Activated CD4-positive, alpha-beta T cell treated with anti-CD3 and anti-CD28 coated beads for 4 hours (primary cell): ENCODE measurements at places on chromosomes 5 and 9.

- no peak for DNase-seq
Observed at GRCh38 chr9:129422843-129423192, 198.1 kb downstream of the C9orf50 start.

DNA sequence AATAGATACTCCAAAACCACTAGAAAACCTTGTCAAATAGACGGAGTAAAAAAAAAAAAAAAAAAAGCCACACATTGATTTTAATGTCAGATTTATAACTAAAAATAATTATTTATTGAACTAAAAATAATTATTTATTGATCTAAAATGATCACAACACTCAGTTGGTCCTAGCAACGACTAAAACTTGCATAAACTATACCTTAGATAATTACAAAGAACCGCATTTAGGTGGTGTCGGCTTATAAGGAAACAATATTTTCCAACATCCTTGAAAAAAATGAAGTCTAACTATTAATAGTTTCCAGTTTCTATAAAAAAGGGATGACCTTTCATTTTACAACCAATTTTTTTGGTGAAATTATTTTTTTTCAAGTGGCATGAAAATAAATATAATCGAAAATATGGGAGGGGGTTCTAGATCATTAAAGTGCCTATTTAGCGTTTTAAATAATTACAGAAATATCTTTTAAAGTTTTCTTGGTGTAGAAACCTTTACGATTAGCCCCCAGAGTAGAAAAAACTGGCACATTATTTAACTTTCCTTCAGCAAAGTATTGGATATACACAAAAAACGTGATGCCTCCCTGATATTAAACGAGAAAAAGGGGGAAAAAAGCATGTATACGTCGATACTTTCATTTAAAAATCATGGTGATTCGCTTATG lies 3.7 kb downstream of the ARRDC3 start:
- DNase-seq = no peak

DNA sequence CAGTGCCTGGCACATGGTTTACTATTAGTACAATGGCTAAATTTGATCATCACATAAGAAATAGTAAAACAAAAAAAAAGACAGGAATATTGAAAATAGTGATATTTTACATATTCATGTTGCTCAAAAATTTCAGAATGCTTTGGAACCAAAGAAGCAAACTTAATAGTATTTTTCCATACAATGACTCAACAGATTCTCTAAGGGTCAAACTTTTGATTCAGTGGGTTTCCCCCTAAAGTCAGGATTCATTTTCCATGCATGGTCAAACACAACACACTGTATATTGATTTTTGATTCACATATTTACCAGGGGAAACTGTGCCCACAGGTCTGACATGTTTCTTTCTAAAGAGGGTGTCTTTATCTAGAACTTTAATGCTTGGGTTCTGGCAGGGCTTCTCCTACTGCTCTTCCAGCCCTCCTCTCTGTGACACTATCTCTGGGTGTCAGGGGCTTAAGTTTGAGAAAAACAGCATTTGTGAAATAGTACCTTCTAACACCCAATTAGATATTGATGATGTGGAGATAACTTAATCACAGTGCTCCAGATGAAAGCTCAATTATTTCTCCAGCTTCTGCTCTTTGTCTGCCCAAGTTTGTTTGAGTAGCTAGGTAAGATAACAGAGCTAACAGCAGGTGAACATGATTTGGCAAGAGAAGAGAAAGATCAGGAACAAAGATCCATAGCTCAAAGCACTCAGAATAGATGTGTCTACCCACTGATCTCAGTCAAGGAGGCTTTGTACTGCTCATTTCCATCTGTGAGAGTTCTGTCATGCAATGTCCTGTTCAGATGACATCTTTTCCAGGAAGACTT lies 35.5 kb upstream of the ELL2 start:
- no peak for DNase-seq

DNA sequence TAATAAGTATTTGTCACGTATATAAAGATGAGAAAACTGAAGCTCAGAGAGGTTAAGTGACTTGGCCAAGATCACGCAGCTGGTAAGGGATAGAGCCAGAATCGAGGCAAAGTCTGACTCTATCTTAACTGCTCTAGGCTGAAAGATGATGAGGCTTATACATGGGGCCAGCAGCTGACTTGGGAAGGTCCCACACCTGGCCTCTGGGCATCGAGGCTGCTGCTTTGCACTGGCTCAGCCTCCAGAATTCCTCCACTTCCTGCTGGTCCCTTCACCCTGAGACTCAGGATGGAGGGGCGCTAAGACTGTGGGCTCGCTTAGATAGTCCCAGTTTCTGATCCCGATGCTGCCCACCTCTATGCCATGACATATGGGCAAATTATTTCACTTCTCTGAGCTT lies 35.2 kb downstream of the CAMK2A start:
- no peak for DNase-seq

DNA sequence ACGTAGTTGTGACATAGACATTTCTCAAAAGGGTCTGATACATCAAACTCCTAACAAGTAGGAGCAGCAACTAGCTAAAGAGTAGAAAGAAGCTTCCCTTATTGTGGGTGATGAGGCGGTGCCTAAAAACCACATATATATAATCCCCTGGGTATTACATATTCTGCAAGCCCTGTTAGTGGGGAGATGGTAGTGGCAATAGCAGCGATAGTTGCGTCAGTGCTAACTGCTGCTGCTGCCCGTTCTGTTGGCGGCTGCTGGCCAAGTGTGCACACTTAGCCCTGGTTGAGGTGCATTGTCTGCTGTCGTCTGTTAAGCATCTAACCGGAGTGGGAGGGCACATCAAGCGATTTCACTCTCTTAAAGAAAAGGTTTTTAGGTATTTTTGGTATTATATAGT lies 35.8 kb downstream of the VLDLR start:
- DNase-seq = no peak

GRCh38 chr5:173228639-173229381 lies 6.2 kb downstream of the NKX2-5 start:
- DNase-seq = no peak

DNA sequence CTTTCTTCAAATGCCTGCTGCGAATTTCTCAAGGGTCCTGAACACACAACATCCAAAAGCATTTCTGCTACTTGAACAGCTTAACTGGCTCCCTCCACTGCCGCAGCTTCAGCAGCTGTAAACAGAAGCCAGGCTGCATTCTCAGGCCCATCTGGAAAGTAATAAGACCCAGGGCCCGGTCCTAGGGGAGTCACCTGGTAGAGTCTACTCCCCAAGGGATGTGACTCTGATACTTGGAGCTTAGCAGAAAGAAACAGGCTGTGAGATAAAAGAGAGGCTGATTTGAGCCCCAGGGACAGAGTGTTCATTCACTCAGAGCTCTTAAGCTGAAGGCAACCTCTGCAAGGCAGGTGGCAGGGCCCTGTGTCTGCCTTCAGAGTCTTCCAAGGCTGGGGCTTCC lies 356.8 kb downstream of the SPOCK1 start:
- no peak for DNase-seq

DNA sequence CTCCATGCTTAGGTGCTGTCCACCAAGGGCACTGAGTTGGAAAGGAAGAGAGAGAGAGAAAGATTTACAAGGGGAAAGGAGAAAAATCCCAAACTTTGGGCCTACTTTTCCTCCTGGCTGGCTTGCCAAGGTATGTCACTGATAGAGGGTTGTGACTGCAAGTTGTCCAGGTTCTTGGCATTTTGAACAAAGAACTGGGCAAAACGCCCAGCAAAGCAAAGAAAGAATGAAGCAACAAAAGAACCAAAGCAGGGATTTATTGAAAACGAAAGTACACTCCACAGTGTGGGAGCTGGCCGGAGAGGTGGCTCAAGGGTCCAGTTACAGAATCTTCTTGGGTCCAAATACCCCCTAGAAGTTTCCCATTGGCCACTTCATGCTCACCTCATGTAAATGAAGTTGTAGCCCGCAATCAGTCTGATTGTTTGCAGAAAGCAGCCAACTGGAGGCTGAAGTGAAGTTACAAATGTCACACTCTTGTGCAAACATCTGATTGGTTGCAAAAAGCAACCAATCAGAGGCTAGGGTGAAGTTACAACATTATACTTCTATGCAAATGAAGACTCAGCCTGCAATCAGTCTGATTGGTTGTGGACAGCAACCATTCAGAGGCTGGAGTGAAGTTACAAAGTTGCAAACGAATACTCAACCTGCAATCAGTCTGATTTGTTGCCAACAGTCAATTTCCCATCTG lies 263.5 kb downstream of the YTHDC2 start:
- no peak for DNase-seq

GRCh38 chr9:131187957-131188356 lies 62.6 kb downstream of the NUP214 start:
- no peak for DNase-seq

DNA sequence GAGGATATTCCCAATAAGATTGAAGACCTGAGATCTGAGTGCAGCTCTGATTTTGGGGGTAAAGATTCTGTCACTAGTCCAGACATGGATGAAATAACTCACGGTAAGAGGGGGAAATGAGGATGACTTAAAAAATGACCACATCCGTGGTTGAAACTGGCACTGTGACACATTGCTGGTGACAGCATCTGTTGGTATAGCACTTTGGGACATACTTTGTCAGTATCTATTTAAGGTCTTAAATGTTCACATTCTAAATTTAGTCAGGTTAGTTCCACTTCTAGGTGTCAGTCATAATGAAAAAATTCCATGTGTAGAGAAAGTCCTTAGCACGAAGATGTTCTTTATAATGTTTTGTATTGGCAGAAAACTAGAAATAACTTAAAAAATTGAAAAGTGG lies 70.9 kb downstream of the GAPVD1 start:
- DNase-seq = no peak

- no peak for DNase-seq
Observed at GRCh38 chr5:80231243-80231642, 24.6 kb downstream of the SERINC5 start.

DNA sequence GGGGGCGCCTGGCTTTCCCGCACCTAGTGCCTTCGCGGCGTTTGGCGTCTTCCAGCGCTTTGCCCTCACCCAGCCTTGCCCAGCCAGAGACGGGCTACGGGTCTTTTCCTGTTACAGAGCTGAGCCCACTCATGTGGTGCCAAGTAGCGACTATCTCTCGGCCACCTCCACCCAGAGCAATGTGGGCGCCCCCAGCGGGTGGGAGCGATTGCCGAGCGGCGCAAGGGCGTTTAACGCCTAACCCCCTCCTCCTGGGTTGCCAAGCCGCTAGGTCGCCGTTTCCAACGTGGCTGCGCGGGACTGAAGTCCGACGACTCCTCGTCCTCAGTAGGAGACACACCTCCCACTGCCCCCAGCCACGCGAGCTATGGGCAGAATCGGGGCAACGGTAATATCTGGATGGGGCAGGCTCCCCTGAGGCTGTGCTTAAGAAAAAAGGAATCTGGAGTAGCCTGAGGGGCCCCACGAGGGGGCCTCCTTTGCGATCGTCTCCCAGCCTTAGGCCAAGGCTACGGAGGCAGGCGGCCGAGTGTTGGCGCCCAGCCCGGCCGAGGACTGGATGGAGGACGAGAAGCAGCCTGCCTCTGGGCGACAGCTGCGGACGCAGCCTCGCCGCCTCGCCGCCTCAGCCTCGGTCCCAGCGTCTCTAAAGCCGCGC lies 5.8 kb downstream of the TLX3 start:
- no peak for DNase-seq

DNA sequence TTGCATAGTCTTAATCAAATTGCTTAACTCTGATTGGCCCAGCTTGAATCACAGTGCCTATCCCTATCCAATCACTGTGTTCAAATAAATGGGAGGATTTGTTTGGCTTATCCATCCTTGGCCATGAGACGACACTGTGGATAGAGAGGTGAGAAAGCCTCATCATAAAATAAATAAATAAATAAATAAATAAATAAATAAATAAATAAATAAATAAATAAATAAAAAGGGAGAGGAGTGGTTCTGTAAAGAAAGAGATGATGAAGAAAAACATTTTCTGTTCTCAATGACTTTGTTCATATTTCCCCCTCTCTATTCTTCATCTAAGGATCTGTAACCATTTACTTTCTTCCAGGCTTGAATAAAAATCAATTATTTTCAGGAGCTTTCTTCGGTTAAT lies 74.7 kb downstream of the PTPRD start:
- DNase-seq = no peak

GRCh38 chr5:95727764-95728191 lies 3.4 kb upstream of the RHOBTB3 start:
- no peak for DNase-seq

DNA sequence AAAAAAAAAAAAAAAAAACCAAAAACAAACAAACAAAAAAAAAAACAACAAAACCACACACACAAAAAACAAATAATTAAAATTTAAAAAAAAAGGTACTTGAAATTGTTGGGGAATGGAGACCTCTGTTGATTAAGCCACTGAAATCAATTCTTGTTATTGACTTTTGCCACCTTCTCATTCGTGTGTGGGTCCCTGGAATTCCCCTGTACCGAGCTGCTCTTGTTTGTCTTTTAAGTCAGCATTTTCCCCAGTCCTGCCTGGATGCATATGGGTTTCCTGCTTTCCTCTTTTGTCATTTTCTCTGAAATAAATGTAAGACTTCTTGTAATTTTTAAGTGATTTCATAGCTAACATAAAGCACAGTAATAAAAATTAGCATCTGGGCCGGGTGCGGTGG lies 45.5 kb downstream of the GPBP1 start:
- DNase-seq = no peak

DNA sequence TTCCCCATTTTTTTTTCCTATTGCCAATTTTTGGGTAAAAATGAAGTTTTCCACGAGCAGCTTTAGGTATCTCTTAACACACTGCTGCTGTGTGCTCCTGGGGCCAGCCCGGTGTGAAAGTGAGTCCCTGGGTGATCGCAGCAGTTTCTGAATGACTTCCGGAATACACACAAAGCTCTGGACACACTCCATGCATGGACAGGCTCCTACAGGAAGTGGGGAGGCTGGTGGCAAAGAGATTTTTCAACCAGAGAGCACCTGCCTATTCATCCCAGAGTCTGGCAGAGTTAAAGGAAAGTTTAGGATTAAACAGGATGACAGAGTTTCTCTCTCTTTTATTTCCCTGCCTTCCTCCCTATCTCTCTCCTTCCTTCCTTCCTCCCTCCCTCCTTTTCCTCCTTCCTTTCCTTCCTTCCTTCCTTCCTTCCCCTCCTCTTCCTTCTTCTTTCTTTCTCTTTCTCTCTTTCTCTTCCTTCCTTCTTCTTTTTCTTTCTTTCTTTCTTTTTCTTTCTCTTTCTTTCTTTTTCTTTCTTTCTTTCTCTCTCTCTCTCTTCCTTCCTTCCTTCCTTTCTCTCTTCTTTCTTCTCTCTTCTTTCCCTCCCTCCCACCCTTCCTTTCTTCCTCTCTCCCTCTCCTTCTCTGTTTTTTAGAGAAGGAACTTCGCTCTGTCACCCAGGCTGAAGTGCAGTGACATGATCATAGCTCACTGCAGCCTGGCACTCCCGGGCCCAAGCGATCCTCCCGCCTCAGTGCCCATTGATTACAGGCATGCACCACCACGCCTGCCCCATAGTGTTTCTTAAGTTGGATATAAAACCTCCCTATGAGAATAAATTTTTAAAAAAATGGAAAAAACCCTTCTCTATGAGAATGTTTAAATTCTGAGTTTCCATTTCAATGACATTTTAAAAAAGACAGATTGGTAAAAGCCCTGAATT lies 38.7 kb upstream of the UBTD2 start:
- DNase-seq = no peak
